Stimulated activated naive CD4-positive, alpha-beta T cell treated with Interleukin-2 at 50 U/mL for 16 hours (primary cell): ENCODE measurements at places on chromosomes 3 and 15.

DNA sequence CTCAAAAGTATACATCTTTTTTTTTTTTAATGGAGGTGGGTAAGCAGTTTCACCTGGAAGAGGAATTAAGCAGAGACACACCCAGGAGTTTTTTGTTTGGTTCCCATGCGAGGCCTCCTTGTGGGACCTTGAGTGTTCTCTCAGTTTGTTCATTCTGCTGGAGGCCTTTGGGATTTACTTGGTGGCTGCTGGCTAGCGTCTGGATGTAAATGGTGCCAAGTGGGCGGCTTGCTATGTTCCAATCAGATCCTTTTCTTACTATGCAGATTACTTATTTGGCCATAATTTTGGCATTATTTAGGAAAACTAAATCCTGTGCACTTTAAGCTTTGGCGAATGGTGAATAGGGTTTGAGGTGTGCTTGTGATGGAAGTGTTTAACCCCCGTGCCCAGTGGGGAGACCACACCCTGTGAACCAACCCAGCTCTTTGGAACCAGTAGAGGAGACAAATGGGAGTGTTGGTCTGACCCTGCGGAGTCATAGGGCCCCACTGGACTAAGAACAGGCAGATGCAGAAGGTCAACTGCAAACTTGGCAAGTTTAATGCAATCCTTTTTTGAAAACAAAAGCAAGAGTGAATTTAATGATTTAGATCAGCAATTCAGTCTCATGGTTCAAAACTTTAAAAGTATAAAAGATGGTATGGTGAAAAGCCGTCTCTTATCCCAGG is 79.4 kb downstream of the EBLN2 start:
- no peak for DNase-seq

GRCh38 chr3:73529308-73530021 is 95.3 kb downstream of the PDZRN3 start:
- no peak for DNase-seq

- DNase-seq = no peak
These were observed 224.2 kb upstream of the TBL1XR1 start for GRCh38 chr3:177421481-177421785.

GRCh38 chr3:15010664-15011063 is 54.5 kb downstream of the MRPS25 start:
- DNase-seq = no peak

DNA sequence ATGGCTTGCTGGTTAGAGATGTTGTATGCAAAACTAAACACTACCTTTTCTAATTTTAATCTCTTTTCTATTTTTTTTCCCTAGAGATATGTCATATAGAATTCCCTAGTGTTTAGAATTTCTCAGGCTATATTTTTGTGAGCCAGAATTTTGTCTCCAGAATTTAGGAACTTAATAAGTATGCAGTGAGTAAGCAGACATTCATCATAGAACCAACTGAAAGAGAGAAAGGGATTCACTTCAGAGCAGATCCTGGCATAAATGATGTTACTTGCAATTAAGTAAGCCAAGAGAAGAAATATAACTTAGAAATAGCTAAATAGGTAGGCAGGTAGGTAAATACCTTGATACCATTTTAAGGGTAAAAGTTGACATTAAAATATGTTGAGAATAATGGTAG is 288.9 kb downstream of the ZNF385D start:
- no peak for DNase-seq

DNA sequence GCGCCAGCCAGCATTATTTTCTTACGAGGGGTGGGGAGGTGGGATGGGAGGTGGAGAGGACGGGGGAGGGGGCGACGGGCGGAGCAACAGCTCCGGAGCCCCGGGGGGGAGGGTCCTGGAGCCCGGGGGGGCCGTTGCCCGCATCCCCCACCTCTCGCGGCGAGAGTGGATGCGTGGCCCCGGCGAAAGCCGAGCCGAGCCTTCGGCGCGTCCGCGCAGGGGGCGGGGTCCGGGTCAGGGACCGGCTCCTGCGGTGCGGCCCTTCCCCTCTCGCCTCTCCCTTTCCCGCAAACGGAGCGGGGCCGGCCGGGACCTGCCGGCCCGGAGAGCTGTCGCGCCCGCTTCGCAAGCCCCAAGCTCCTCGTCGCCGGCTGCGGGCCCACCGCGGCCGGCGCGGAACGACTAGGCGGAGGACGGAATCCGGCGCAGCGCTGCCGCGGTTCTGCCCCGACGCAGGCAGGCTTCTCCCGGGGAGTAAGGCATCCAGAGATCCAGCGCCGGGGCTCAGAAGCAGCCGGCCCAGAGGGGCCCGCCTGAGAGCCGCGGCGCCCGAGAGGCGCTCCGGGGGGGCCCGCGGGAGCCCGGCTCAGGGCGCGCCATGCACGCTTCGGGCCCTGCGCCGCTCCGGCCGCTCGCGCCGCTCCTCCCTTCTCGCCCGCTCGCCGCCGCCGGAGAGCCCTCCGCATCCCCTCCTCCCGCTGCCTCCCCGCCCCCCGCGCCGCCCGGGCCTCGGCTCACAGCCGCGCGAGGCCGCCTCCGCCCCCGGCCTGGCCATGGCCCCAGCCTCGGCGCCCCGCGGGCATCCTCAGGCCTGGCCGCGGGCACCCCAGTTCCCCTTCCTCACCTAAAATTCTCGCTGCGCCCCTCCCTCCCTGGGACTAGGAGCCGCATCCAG is 459 bp upstream of the ADCY5 start:
- DNase-seq = no peak

GRCh38 chr3:105866656-105867653 is 1.9 kb downstream of the CBLB start:
- no peak for DNase-seq

DNA sequence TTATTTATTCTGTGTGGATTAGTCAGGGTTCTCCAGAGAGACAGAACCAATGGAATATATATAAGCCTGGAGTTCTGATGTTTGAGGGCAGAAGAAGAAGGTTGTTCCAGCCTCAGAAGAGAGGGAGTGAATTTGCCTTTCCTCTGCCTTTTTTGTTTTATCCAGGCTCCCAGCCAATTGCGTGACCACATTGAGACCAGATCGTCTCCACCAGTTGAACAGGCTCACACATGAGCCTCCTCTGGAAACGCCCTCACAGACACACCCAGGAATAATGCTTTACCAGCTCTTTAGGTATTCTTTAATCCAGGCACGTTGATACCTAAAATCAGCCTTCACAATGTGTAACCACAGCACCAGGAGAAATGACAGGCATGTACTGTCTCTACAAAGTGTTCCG is 923.1 kb downstream of the TBL1XR1 start:
- DNase-seq = no peak

DNA sequence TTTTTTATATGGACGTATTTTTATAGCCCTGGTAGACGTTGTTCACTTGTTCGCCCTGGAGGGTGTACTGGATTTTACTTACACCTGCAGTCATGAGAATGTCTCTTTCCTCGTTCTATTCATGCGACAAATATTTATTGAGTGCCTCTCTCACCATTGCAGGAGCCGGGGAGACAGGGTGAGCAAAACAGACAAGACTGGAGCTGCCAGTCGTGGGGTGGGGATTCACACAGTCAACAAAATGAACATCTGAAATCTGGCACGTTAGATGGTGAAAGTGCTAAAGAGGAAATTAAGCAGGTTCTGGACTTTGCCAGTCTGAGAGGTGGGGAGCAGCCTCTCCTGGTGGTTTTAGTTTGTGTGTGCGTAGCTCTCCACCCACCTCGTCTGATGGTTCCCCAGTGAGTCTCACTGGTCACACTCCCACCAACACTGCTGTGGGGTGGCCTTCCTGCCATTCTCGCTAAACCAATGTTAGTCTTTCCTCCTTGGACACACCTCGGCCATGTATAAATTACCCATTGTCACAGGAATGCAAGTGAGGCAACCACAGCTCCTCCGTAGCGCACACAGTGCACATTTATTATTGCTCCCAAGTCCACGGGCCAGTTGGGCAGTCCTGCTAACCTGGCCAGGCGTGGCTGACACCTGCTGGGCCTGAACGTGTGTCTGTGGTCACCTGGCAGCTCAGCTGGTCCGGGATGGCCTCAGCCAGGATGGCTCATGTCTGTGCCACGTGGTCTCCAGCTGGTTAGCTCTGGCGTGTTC is 31.5 kb downstream of the FBLN2 start:
- DNase-seq = no peak

DNA sequence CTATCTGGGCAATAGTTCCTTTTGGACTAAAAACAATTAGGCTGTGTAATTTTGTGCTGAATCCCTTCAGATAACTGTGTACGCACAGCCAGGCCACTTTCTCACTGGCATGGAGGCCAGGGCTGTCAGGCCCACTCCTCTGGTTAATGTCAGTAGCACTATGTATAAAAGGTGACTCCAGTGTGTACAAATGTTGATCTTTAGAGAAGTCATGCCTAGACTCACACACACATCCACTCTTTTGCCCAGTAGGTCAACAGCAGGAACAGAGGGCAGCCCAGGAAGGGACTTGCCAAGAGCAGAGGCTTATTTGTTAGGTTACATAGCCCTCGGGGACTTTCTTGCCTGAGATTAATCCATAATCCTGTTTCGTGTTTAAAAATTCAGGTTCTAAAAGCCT is 416.6 kb upstream of the WNT5A start:
- no peak for DNase-seq

DNA sequence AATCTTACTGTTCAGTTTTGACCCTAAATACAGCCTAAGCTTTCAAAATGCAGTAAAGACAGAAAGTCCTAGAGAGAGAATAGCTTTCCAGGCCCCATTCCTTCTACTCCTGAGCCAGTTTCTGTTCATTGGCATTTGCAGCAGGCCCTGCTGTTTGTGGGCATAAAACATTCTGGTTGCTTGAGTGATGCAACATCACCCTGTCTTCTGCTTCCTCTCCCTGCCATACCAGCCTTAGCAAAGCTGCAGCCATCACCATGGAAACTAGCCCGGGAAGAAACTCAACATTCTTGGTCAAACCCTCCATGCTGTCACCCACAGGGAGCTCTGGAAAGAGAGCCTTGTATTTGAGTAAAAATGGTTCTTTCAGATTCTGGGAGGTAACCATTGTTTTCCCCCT is 325.7 kb downstream of the MAGI1 start:
- no peak for DNase-seq

GRCh38 chr15:65824031-65824743 is 32.1 kb upstream of the DENND4A start:
- DNase-seq = no peak

- no peak for DNase-seq
These were observed 33.1 kb upstream of the ALDH1L1 start for GRCh38 chr3:126213379-126214028.

GRCh38 chr3:25094932-25095685 is 333.0 kb upstream of the RARB start:
- no peak for DNase-seq

DNA sequence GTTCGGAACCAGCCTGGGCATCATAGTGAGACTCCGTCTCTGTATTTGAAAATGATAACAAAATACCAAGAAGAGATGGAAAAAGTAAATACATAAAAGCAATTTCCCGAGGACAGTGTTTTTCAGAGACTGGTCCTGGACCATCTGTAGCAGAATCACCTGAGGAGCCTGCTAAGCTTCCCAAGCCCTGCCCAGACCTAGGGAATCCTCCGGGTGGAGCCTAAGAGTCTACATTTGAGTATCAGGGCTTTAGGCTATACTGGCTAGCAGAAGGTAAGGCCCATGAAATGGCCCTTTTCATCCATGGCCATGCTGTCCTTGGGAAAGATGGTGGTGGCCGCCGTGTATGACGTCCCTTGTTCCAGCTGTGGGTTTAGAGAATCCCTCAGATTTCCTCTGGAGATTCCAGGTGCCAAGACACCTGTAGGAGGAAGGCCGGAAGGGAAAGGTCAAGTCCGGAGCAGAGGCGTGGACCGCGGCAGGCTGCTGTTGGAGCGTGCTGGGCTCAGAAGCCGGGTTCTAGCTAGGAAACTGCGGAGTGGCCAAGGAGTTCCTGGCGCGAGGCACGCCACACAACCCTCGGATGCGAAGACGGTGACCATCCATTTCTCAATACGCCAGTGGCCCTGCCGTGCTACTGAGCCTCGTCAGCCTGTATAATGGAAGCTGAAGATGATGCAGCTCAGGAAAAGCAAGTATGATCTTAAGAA is 50.9 kb downstream of the TMEM44 start:
- DNase-seq = no peak

- DNase-seq = no peak
These were observed 181.0 kb upstream of the ANKRD28 start for GRCh38 chr3:15978801-15979200.

DNA sequence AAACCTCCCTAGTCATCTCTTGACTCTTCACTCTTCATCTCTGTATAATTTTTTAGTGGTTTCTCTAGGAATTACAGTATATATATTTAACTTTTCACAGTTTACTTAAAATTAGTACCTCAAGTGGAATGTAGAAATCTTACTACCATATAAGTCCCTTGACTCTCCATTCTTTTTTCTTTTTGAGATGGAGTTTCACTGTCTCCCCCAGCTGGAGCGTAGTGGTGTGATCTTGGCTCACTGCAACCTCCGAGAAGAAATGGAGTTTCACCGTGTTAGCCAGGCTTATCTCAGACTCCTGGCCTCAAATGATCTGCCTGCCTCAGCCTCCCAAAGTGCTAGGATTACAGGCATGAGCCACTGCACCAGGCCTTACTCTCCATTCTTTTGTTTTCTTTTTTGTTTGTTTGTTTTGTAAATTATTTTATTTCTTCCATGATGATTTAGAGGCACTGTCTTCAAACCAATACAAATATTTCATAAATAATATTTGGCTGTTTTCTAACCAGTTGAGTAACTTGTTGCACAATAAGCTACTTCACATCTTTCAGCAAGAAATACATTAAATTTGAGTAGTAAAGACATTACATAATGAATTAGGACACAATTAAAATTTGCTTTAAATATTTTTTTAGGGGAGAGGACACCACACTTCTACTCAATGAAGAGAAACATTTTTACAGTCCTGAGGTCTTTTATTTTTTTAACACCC is 144.8 kb downstream of the RBPMS2 start:
- no peak for DNase-seq

DNA sequence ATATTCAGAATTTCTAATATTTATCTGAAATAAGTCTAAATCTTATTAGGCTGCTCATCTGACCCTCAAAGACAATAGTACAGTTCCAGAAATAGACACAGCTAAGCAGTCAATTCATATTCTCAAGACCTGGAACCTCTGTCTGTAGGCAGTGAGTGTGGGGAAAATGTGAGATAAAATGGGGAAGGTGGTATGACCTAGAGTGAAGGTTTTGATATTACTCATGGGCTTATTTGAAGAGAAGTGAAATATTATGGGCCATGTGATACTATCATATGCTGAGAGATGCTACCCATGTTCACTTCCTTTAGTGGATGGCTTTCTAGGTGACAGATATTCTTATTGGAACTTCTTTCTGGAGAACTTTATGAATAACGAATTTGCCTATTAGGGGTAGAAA is 33.5 kb downstream of the TGFBR2 start:
- no peak for DNase-seq

- DNase-seq = no peak
These were observed 230.9 kb upstream of the EIF1B start for GRCh38 chr3:40078590-40078989.

- no peak for DNase-seq
These were observed 7.6 kb downstream of the ULK3 start for GRCh38 chr15:74835312-74835823.

GRCh38 chr3:1275495-1275894 is 182.7 kb downstream of the CNTN6 start:
- DNase-seq = no peak

GRCh38 chr15:80418892-80419537 is 14.8 kb downstream of the ARNT2 start:
- no peak for DNase-seq
